Stimulated activated CD4-positive, alpha-beta T cell treated with anti-CD3 and anti-CD28 coated beads, Interleukin-12 subunit alpha, Interleukin-12 subunit beta, amount 100 ng/mL, for 48 hours (primary cell): ENCODE measurements at places on chromosomes 3 and 15.

GRCh38 chr3:174498638-174499037, 360.5 kb upstream of the NAALADL2 start:
- DNase-seq, result no peak

- DNase-seq, result no peak
Measured at GRCh38 chr3:53776494-53777101, 69.6 kb downstream of the CHDH start.

GRCh38 chr3:139988472-139989156, 53.6 kb downstream of the CLSTN2 start:
- no peak for DNase-seq

DNA sequence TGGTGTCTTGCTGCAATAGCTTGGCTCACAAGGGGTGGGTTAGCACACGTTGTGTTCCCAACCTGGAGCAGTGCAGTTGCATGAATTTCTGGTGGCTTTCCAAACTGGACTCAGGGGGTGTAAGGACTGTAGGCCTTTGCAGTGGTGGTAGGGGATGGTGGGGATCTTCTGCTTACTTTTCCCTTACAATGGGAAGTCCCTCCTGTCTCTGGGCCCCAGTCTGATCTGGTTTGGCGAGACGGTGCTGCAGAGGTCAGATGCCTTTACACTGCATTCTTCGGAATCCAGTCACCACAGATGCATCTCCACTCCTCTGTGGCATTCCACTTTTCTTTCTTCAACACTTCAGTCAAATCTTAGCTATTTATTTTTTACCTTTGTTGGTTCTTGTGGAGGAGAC, 132.1 kb downstream of the DOCK3 start:
- DNase-seq, result no peak

DNA sequence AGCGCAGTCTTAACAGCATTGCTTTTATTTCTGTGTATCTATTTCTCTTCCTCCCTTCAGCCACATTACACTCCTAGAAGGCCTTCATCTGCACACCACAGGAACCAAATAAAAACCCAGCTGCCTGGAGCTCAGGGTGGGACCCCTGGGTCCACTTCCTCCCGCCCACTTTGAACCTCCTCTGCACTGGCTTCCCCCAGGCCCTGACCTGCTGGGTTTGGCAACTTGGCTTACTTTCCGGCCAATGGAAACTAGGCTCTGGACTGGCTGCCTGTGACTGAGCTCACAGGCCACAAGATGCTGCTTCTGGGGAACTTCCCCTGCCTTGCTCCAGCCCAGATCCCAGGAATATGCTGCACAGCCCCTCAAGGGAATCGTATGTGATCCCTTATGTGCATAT, 89.8 kb downstream of the SEMA5B start:
- DNase-seq, result no peak

DNA sequence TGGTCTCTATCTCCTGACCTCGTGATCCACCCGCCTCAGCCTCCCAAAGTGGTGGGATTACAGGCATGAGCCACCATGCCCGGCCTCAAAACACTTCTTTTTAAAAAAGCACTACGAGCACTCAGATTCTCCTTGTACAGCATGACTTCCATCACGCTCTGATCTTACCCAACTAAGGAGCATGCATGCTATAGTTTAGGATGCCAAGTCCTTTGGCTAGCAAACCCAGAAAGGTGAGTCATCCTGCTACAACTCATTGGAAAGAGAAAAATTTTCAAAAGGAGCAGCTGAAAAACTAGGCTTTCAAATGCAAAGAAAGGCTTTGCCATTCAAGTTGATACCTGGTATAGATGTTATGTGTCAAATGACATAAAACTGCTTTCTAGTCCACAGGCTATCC, 70.3 kb upstream of the PRICKLE2 start:
- DNase-seq, result no peak

- DNase-seq, result no peak
Measured at GRCh38 chr15:44033894-44034293, 161.2 kb downstream of the FRMD5 start.

GRCh38 chr3:177336873-177337450, 139.7 kb upstream of the TBL1XR1 start:
- DNase-seq, result no peak

- no peak for DNase-seq
Measured at GRCh38 chr3:119604878-119605277, 7.2 kb downstream of the PLA1A start.

- DNase-seq, result no peak
Measured at GRCh38 chr3:165195640-165196576, at the start of gene SLITRK3. TSS of gene SLITRK3 (minus strand) at chr3:165196384. CDS start at chr3:165190830, 5,554 bp downstream.

GRCh38 chr3:177510693-177511216, 313.5 kb upstream of the TBL1XR1 start:
- DNase-seq, result no peak

DNA sequence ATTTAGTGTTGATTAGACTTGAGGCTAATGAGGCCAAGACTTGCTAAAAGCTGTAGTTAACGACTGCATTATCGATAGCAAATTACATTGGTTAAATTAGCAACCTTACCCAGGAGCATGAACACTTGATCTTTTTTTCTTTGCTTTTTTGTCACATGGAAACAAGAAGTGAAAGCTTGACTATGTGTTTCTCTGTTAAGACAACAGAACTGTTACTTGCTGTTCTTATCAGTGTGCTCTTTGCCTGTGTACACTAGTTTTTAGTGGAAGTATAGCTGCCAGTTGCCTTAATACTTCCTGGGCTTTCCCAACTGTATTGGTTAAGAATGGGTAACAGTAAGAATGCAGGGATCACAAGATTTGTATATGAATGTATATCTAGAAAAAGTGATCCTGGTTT, 625.5 kb downstream of the NAALADL2 start:
- DNase-seq, result no peak

- DNase-seq, result no peak
Measured at GRCh38 chr3:18812316-18812715, 336.0 kb upstream of the KCNH8 start.

DNA sequence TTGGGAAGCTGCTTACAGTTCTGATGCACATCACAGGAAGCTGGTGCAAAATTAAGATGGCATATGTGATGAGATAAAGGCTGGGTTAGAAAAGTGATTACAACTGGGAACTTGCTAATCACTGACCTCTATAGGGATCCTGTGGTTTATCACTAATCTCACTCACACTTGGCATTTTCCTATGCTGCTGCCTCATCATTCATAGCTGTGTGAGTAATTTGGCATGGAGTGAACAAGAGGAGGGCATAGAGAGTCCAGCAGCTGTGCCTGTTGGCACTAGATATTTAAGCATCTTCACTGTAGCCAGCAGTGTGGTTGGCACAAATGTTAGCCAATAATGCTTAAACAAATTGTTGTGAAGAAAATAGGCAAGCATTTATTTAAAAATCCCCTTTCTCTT, 217.7 kb upstream of the CGNL1 start:
- DNase-seq, result no peak

DNA sequence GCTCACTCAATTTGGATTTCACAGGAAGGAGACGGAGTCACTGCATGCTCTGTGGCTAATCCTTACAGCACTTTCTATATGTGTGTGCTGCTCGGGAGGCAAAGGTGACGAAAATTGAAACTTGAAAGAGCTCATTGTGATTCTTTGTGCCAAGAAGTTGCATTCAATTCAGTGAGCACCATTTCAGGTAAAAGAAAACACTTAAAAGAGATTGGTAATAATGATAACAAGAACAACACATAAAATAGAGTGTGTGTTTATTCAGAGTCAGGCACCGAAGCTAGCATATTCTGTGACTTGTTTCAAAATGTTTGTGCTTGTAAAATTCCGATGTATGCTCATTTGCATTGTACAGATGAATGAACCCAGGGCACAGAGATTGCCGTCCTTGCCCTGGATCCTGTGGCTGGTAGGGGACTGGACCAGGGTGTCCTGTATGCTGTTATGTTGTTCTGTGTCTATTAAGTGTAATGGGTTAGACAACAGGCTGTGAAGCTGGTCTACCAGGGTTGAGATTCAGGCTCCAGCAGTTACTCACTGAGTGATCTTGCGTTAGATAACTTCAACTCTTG, 193.3 kb upstream of the PROK2 start:
- DNase-seq, result no peak

- DNase-seq, result no peak
Measured at GRCh38 chr15:44295750-44296431, 7.4 kb downstream of the GOLM2 start.

DNA sequence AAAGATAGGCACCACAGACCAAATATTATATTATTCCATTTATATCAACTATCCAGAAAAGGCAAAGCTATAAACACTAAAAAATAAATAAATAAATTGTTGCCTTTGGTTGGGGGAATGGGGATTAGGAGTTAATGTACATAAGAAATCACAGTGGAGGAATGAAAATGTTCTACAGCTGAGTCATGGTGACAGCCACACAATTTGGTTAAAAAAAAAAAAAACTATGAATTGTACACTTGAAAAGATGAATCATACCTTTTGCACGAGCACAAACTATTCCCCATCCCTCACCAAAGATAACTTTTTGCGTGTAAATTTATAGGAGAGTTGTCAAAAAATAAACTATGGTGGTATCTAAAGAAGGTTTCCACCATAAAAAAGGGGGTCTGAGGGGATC, 103.2 kb downstream of the TBC1D5 start:
- no peak for DNase-seq

GRCh38 chr3:41598402-41599126, 363.3 kb downstream of the ULK4 start:
- DNase-seq, result no peak

DNA sequence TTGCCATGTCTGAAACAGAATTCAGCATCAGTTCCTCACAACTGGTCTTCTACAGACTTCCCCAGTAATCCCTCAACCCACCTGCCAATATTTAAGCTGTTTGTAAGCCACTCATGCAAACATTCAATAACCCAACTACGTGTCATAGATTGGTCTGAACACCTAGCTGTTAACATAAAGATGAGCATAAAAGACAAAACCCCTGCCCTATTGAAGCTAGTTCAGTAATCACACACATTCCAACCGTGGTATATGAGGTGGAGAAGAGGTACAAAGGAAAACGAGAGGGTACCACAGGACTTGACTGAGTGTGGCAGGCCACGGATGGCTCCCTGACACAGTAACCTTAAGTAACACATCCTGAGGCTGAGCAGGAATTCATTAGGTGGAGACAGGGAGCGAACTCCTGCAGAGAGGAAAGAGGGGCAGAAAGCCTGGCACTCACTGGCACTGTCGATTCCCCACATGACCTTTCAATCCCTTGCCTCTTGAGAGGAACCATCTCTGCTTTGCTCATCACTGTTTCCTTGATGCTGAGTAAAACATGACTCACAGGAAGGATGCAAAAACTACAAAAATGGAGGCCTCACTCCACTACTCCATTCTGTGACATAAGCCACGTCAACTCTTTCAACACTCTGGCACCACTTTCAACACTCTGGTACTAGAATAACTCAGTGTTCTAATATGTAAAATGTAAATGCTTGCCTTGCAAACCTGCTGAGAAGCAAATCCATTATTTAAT, 31.3 kb downstream of the RPN1 start:
- no peak for DNase-seq

GRCh38 chr3:48558493-48559134, 2.0 kb upstream of the PFKFB4 start:
- no peak for DNase-seq

- DNase-seq, result no peak
Measured at GRCh38 chr3:149751551-149751950, 738 bp downstream of the COMMD2 start.

DNA sequence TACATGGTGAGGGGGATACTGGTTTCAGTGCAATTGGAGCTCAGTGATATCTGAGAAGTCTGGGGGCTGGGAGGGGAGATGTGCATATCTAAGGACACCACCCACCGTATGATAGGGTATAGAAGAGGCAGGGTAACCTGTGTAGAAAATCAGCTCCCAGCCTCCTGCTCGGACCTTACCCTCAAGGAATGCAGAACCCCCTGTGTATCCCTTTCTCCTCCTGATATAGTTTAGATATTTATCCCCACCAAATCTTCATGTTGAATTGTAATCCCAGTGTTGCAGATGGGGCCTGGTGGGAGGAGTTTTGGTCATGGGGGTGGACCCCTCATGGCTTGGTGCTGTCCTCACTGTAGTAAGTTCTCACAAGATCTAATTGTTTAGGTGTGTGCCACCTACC, 48.2 kb upstream of the GATA2 start:
- DNase-seq, result no peak

- no peak for DNase-seq
Measured at GRCh38 chr15:49620199-49620598, 419 bp downstream of the FAM227B start.

DNA sequence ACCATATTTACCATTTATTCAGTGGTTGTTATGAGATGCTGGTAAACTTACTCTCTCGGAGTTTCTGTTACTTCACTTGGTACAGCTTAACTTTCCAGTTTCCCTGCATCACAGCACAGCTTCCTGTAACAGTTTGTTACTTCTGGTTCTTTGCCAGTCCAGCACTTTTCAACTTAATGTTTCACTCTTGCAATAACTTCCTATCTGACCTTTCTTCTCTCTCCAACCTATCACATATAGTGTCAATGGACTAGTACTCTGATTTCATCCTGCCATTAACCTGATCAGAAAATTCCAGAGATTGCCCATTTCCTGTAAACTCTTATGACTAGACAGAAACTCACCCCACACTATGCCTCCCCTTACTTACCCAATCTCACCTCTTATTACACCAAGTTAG, 3.9 kb upstream of the ATP11B start:
- DNase-seq, result no peak

DNA sequence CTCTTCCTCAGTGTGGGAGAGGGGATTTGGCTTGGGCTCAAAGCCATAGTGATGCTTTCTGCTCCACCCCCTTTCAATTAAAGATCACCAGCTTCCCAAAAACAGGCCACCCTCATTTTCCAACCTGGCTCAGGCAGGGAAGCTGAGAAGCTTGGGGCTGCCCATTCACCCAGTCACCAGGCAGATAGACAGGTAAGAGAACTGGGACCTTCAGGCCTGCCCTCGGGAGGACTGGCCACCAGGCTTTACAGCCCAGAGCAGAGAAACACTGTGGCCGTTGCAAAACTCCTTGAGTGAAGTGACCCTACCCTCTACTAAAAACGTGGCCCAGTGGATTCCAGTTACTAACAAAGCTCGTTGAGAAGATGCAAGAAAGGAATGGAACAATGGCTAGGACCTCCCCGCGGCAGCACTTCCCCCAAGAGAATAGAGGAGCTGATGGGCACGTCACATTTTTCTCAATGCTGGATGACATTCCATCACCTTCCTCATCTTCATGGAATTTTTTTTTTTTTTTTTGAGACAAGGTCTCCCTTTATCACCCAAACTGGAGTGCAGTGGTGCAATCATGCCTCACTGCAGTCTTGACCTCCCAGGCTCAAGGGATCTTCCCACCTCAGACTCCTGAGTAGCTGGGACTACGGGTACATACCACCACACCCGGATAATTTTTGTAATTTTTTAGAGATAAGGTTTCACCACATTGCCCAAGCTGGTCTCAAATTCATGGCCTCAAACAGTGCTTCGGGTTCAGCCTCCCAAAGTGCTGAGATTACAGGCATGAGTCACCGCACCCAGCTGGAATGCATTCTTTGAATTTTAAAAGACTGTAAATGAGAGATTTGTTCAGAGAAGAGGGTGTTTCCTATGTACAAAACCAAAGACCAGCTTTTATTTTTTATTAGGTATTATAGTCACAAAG, 37.9 kb downstream of the LIPC start:
- DNase-seq, result no peak
